ENCODE measurements at places on chromosomes 2 and 18.

DNA sequence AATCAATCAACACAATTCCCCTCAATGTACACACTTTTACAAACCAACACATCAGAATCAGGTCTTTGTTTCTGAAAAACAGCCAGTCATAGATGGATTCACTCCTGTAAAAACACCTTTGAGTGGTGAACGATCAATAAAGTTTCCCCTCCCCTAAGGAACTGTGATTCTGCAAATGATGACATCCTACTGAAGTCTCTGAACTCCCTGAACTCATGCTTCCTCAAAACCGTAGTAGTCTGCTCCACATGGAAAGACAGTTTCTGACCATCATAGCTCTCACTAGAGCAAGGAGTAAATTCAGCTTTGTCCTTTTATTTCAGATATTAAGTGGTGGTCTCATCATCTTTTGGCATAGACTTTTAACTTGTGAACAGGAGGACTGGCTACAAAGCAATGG, 43.5 kb upstream of the ACTR3 start:
- no peak for DNase-seq

DNA sequence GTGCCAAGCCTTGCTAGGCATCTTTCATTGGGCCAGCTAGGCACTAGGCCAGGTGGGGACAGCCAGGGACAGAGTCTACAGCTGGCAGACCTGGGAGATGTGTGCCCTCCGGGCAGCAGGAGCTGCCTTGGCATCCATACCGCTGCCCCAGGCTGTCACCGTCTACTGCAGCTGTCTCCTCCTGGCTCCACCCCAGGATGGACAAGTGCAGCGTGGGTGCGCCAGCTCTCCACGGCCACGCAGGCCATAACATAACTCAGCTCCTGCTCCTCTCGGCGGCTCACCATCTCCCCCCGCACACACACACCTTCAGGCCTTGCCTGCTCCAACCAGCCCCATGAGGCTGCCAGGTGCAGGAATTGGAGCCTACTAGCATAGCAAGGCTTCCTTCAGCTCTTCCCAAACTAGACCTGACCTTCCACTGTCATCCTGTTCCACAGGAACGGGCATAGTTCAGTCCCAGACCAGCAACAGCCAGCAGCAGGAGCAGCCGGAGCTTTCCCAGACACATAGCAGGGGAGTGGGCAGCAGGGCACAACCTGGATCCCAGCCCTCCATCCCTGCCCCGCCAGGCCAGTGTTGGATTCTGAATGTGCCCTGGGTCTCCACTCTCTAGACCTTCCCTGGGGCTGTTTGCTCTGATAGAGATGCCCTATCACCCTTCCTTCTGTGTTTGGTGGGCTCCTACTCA, 2.5 kb upstream of the ADRA2B start:
- DNase-seq, result no peak

DNA sequence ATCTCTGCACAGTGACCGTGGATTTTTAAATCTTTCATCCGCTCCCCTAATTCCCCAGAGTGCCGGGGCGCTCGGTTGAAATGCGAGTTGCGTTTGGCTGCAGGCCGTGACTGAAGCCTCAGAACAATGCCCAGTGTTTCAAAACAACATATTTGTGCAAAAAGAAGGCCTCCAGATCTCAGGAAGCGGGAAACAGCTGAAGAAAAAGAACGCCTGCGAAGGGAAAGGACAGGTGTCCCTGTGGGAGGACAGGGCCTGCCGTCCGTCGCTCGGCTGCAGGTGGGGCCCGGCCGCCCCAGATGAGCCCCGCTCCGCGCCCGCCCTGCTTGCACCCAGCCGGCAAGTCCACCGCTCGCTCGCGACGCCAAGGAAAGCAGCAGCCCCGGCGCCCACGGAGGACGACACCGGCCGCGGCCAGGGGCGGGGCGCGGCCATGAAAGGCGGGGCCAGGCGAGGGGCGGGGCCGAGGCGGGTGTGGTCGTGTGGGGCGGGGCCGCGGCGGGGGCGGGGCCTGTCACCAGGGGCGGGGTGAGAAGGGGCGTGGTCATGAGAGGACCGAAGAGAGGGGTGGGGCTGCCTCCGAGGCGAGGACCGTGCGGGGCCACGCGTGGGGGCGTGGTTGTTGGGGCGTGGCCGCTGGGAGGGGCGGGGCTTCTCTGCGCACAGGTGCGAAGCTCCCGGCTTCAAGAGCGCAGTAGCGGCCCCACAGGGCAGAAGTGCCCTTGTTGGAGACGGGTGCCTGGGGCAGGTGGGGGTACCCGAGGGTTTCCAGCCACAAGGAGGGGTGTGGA, 17.6 kb upstream of the BOK start:
- DNase-seq, result peak; percentile 54

- no peak for DNase-seq
Observed at GRCh38 chr2:8121022-8121825, 560.6 kb upstream of the ID2 start.

DNA sequence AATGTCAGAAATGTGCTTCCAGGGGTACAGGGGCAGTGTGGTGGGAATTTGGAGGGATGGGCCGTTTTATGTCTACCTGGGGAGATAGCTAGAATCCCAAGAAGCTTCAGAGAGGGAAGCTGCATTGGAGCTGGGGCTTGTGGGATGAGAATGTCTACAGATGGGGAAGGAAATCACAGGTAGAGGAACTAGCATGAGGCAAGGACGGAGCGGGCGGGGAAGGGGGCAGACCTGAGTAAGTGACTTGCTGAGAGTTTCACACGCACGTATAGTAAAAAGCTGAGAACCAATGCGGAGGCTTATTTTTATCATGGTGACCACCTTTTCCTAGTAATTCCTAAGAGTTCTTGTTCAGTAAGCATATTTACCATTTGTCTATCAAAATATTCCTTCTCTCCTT, 6.3 kb downstream of the C2orf80 start:
- no peak for DNase-seq

DNA sequence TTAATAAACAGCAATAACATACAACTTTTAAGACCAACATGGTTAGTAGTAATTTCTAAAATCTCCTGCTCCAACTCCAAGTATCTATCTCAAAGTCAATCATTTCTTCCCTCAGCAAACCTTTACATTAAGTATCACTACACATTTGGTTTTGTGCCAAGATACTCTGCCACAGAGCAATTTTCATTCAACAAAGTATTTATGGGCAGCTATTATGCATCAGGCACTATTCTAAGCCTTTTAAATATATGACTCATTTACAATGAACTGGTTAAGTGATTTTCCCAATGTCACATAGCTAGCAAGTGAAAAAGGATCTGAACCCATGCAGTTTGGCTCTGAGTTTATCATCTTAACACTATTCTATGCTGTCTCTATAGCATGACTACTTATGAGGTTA, 264.3 kb downstream of the NOL4 start:
- DNase-seq, result no peak

- DNase-seq, result no peak
Observed at GRCh38 chr2:239590995-239591915, 190.4 kb upstream of the HDAC4 start.

DNA sequence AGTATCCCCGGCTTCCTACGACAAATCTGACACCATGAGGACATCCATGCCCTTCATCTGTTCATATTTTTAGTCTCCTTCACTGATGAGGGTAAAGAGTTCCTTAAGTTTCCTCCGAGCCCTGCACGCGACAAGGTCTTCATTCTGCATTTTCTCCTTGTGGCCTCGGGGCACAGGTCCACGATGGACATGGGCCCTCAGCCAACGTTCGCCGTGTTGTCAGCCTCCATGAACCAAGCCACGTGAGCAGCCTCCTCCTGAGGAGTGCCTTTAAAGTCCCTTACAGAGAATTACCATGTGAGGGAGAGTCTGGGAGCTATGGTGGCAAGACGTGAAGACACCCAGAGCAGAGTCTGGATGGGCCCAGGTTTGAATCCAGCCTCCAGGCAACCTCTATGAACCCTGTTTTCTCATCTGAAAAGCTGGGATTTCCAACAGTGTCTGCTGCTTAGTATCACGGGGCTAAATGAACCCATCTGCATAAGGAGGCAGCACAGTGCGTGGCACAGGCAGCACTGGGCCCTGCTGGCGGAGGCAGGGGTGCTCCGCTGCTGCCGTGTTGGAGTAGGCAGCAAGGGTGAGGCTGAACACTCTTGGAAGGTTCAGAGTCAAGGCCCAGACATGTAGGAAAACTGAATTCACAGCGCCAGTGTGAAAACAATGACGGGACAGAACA, 54.1 kb downstream of the EIPR1 start:
- DNase-seq, result no peak

GRCh38 chr2:134202371-134202770, 51.5 kb upstream of the MGAT5 start:
- no peak for DNase-seq

GRCh38 chr2:233369462-233369861, 15.2 kb downstream of the DGKD start:
- DNase-seq, result no peak

DNA sequence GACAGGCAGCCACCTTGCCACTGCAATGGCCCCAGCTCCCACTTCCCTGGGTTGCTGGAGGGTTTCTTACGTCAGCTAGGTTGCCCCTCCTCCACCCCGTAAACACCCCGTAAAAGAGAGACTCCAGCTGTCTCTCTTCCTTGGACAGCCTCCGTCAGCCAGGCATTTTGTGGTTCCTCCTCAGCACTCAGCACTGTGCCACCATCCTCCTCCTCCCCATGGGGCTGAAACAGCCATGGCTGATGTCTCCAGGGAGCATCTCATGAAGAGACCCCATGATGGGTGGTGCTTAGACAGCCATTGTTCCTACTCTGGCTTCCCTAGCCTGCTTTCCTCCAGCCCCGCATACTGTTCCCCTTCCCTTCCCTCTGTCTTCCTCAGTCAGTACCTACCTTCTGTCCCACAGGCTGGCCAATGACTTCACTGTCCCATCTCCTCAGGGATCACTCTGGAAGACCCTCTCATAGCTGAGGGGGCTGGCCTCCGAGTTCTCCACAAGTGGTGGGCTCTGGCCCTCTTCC, 143.3 kb upstream of the SIX3 start:
- no peak for DNase-seq
